Mucosa of descending colon (tissue), 3 donors: ENCODE measurements at places on chromosomes 4 and X. TPM values are rescaled to one million over a fixed set of nuclear protein-coding genes. Genes with fewer than 3 reads are reported as not detected.

GRCh38 chr4:38461342-38461741 is 202.7 kb upstream of the KLF3 start:
- no peak for DNase-seq

GRCh38 chrX:109346491-109346890 is 135.4 kb downstream of the GUCY2F start:
- DNase-seq, result no peak

DNA sequence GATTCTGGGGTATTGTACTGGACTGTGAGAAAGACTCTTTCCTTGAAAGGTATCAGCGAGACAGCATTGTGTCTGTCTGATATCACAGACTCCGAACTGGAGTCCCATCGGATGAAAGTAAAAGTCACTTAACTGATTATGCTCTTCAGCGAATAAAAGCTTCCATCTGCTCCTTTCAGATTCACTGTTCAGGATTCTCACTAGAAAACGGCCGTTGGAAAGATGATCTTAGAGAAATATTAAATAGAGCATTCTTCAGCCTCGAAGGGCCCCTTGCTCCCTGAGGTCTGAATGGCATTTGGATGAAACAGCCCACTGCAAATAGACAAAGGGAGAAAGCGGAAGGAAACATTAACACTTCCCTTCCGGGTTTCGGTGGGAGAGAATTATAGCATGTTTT is 416.2 kb upstream of the PRKX start:
- DNase-seq, result no peak

DNA sequence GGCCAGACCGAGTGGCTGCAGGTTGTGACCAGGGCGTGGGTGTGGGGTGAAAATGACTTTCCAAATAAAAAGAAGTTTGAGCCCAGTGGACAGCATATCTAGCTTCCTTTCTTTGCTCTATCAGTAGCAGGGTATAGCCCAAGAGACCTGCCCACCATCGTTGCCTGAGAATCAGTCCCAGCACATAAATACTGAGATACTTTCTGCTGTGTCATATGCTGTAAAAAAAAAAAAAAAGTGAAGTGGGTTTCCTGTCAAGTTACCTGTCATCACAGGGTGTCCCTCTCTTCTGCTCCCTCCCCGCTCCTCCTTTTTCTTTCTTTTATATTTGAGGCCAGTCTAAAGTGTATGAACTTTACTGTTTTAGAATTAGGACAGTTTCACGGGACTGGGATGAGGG is 330.3 kb upstream of the BOD1L1 start:
- no peak for DNase-seq

GRCh38 chrX:149715468-149715867 is 3.6 kb downstream of the MAGEA11 start:
- no peak for DNase-seq

DNA sequence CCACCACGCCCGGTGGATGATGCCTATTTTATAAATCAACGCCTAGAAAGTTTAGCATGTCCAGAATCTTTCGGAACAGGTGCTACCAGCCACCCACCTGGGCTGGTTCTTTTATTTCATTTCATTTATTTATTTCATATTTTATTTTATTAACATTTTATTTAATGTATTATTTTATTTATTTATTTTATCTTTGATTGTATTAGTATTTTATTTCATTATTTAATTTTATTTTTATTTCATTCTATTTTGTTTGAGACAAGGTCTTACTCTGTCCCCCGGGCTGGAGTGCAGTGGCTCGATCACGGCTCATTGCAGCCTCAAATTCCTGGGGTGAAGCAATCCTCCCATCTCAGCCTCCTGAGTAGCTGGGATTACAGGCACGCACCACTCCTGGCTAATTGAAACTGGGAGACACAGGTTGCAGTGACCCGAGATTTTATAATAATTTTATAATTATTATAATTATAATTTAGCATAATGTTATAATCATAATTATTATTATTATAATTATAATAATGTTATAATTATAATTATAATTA is 187.2 kb downstream of the SHOX start:
- no peak for DNase-seq

LRIT3 gene
- total RNA-seq, result not detected

NMU gene
- total RNA-seq, result 0.81 TPM
